NCI-H446 (cell line): ENCODE measurements at places on chromosomes 2 and 18.

DNA sequence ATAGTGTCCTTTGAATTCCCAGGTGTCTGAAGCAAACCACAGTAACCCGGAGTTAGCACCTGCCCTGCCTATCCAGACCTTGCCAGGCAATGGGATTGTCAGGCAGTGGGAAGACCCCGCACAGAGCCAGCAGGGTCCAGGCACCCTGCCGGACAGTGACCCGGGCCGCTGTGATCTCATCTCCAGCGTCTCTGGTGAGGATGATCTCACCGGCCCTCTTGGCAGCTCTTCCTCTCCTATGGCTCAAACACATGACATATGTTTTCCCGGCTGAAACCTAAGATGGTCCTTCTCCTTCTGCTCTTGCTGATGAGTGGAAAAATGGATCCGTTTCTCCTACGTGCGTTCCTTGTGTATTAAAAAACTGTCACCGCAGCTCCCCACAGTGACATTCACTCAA lies 75.1 kb downstream of the ACOXL start:
- peak; percentile 63 for DNase-seq

DNA sequence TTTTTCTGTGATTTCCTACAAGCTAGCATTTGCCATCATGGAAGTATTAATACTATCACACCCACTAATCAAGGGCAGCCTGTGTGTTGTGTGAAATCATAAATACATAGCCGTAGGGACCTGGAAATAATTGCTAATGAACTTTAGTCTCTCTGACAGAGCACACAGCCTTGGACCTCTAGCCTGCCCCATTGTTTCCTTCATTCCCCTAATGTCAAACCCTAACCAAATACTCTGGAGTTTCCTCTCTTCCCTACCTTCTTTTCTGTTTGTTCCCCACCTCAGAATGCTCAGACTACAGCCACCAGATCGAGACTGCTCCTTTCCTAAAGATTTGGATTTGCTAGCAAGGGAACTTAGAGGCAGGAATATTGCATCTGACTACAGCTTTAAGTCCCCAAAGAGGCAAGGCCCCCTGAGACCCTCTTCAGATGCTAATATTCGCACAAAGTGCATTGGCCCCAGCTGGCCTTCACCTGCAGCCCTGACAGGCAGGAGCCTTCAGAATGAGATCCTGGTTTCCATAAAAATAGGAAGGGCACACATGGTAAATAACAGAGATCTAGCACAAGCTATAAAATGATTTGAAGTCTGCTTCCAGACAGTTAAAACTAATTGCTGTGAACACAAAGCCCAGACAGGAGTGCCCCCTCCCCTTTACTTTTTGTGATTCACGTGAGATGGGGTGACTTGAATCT lies 279.2 kb upstream of the DCC start:
- DNase-seq, result no peak

GRCh38 chr18:42363446-42364441 lies 408.7 kb downstream of the PIK3C3 start:
- DNase-seq, result no peak

GRCh38 chr2:10001586-10001985 lies 41.8 kb upstream of the KLF11 start:
- DNase-seq, result no peak

GRCh38 chr2:152962446-152962845 lies 244.0 kb downstream of the ARL6IP6 start:
- DNase-seq, result no peak

- DNase-seq, result no peak
These were observed 15.2 kb downstream of the G6PC2 start for GRCh38 chr2:168916331-168916675.

DNA sequence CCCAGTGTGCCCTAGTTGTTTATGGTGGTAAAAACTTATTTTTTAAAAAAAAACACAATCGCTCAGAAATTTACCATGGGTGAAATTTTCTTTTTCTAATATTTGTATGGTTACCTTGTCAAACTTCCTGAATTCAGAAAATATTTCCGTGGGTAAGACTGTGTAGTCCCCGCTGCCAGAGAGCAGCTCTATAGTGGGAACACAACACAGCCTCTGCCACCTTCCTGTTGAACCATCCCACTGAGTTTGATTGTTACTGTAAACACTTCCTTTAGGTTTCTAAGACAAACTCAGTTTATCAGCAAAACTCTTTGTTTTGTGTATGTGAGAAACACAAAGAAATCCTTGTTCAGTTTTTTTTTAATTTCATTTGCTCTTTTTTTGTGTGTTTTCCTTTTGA lies 17.9 kb downstream of the DNAH6 start:
- no peak for DNase-seq

DNA sequence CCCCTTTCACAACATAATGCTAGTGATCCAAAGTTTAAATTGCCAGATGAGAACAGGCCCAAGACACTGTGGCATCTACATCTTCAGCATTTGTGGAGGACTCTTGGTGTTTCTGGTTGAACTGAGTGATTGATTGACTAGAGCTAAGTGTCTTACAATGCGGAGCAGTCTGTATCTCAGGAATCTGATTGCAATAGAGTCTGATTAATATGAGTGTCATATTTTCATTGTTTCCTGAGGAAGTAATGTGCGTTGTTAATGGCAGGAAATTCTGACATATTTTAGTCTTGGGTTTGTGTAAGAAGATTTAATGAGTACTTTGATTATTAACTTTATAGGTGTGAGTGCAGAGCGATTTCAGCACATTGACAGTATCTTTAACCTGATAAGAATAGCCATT lies 82.0 kb upstream of the PROKR1 start:
- no peak for DNase-seq

DNA sequence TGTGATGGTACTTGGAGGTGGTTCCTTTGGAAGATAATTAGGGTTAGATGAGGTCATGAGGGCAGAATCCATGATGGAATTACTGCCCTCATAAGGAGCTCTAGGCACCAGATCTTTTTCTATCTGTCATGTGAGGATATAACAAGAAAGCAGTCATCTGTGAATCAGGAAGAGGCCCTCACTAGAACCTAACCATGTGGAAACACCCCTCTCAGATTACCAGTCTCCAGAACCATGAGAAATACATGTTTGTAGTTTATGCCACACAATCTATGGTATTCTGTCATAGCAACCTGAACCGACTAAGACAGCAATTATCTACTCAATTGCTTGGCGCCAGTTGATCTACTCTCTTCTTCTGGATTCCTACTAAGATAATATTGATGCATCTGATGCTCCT lies 2.4 kb upstream of the SERPINB10 start:
- DNase-seq, result no peak

DNA sequence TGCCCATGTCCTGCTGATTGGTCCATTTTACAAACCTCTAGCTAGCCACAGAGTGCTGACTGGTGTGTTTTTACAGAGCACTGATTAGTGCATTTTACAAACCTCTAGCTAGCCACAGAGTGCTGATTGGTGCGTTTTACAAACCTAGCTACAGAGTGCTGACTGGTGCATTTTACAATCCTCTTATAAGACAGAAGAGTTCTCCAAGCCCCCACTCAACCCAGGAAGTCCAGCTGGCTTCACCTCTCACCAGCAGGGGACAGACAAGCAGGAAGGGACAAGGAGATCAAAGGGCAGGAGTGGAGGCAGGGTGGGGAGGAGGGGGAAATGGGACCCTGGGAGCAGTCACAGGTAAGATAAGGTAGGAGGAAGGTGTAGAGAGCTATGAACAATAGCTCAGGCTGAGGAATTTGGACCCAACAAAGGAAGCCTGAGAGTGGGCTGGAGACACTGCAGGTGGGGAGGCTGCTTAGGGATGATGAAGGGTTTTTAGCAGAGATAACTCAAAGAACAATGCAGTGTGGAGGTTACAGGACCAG lies 37.1 kb downstream of the SH2D6 start:
- no peak for DNase-seq
